ENCODE measurements at places on chromosomes 1 and 21. TPM values are rescaled to one million over a fixed set of nuclear protein-coding genes. Genes with fewer than 3 reads are reported as not detected.
A peak's percentile ranks its signal among the peaks of the same experiment; 100 is the strongest.

DNA sequence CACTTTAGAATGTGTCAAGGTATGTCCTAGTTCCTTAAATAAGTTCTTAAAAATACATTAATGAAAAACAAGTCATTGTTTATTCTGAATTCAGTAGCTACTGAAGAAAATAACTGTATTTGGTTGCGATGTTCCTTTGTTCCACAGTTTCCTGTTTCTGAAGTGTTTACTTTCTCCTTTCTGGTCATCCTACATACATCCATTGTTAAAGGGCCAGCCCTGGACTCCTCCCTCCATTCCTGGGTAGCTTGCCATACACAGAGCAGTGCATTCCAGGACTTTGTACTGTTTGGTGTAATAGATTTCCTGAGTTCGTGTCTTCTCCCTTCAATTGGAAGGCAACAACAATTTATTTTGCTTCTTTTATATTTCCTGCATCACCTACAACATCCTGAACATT lies 845.4 kb upstream of the CXADR start:
- H3K27ac ChIP-seq, result no peak overlapping the region
- no peak overlapping the region for H3K4me3 ChIP-seq
- H3K36me3 ChIP-seq, result no peaks in the 10 kb centered on the region
- no peak for DNase-seq
- no peaks in the 10 kb centered on the region for H3K27me3 ChIP-seq
- no peaks in the 10 kb centered on the region for H3K4me1 ChIP-seq

The SORT1 gene
- total RNA-seq, result 135 TPM

The KANK4 gene
- 14.5 TPM for total RNA-seq

GRCh38 chr21:32803651-32804050 lies 32.1 kb upstream of the PAXBP1 start:
- H3K4me1 ChIP-seq, result peaks cover 17% of the 10 kb centered on the region
- H3K36me3 ChIP-seq, result no peaks in the 10 kb centered on the region
- no peaks in the 10 kb centered on the region for H3K27me3 ChIP-seq
- peak; percentile 42 for DNase-seq

The LIPI gene
- not detected for total RNA-seq

The DRAXIN gene
- 0.79 TPM for total RNA-seq

GRCh38 chr21:41601573-41602368 lies 93.8 kb upstream of the TMPRSS2 start:
- H3K27ac ChIP-seq, result no peak overlapping the region
- H3K36me3 ChIP-seq, result no peaks in the 10 kb centered on the region
- peak; percentile 31 for DNase-seq
- no peak overlapping the region for H3K4me3 ChIP-seq

- no peak overlapping the region for H3K27ac ChIP-seq
- DNase-seq, result peak; percentile 65
- H3K4me3 ChIP-seq, result no peak overlapping the region
Observed at GRCh38 chr1:162303004-162303344, 73.7 kb downstream of the SPATA46 start.

GRCh38 chr1:163823017-163823416 lies 501.3 kb downstream of the NUF2 start:
- no peaks in the 10 kb centered on the region for H3K4me1 ChIP-seq
- no peak overlapping the region for H3K27ac ChIP-seq
- no peak overlapping the region for H3K4me3 ChIP-seq
- H3K36me3 ChIP-seq, result no peaks in the 10 kb centered on the region

The BRWD1 gene
- total RNA-seq, result 28.1 TPM

- H3K4me1 ChIP-seq, result peaks cover 17% of the 10 kb centered on the region
- peak overlapping the region; percentile 91 for H3K27ac ChIP-seq
- H3K36me3 ChIP-seq, result no peaks in the 10 kb centered on the region
- peak; percentile 100 for DNase-seq
- H3K27me3 ChIP-seq, result no peaks in the 10 kb centered on the region
Observed at GRCh38 chr21:38277501-38278131, 20.8 kb downstream of the KCNJ15 start.

GRCh38 chr1:69104894-69105293 lies 462.8 kb upstream of the LRRC7 start:
- H3K4me1 ChIP-seq, result no peaks in the 10 kb centered on the region
- H3K36me3 ChIP-seq, result no peaks in the 10 kb centered on the region

The CYP4A11 gene
- total RNA-seq, result not detected

The ATP1A4 gene
- not detected for total RNA-seq

DNA sequence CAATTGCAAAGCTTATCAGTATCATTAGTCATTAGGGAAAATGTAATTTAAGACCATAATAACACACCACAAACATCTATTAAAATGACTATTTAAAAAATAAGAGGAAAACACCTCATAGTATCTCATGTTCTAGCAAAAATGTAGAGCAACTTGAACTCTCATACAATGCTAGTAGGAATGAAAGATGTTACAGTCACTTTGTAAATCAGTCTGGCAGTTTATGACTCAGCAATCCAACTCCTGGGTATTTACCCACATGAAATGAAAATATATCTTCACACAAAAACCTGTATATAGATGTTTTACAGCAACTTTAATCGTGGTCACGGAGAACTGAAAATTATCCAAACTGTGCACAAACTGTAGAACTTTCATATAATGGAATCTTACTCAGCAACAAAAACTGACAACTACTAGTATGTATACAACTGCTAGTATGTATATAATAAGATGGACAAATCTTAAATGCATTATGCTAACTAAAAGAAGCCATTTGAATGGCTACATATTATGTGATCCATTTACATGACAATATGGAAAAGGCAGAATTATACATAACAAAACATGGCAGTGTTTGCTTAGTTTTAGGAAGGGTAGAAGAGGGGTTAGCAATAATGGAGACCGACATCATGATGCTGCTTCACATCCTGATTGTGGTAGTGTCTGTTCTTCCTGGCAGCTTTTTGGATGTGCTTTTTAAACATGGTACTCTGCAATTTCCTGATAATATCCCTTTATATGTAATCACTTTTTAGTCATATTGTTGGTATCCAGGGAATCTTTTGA lies 267.0 kb downstream of the KCTD3 start:
- H3K4me1 ChIP-seq, result no peaks in the 10 kb centered on the region
- DNase-seq, result peak; percentile 16
- H3K4me3 ChIP-seq, result no peak overlapping the region
- no peaks in the 10 kb centered on the region for H3K36me3 ChIP-seq

DNA sequence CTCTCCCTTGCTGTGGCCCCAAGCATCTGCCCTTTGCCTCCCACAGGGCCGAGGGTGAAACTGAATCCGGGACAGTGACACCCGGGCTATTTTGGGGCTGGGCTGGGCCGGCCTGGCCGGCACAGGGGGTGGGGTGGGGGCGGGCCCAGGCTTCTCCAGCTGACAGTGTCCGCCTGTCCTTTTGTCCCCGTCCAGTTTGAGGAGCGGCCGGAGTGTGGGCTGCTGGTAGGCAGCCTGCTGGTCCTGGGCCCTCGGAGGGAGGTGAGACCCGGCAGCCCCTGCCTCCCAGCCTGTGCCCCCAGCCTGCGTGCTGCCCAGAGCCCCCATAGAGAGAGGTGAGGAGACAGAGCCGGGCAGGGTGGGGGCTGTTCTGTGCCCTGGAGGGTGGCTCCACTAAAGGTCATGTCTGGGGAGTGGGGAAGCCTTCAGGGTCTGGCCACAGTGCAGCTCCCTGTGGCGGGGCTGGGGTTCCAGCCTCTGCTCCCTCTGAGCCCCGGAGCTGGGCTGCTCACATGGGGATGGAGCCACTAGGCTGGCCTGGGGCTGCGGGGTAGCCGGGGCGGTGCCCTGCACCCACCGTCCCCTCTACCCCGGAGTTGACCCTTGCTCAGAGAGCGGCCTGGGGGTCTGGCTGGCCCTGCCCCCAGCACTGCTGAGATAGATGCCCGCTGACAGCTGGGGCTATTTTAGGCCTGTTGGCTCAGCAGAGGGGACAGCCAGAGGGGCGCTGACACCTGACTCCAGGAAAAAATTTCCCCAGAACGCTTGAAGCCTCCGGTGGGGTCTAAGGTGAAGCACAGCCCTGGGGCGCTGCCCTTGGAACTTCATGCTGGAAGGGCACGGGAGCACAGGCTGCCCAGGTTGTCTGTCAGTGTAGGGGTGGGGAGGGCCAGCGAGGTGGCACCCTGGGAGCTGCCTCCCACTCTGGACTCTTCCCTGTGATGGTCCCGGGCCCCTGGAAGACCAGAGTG lies at the start of gene OBSCN:
Gene OBSCN (plus strand): TSS at position 194 of the 971 bp plus-strand sequence. CDS start 3,740 bp downstream, outside the sequence.
- no peaks in the 10 kb centered on the region for H3K4me1 ChIP-seq
- H3K27ac ChIP-seq, result no peak within 1 kb of the TSS

The GNAT2 gene
- total RNA-seq, result not detected

The TBX15 gene
- total RNA-seq, result 0.07 TPM

DNA sequence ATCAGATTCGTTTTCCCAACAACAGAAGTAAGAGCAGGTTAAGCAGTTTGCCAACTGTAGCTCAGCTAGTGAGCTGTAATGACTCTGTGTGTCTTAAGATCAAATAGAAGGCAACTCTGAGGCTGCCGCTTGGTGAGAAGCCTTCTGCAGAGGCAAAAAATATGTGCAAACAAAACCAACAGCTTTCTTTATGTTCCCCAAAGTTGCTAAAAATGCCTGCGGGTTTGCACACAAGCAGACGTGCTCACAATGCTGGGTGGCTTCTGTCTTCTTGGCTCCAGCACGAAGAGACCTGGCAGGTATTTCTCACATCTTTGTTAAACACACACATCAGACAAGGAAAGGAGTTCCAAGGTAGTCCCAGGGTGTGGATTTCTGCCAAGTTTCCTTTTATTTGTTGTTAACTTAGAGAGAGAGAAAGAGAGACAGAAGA lies 158.9 kb upstream of the JUN start:
- H3K27me3 ChIP-seq, result no peaks in the 10 kb centered on the region
- H3K4me3 ChIP-seq, result no peak overlapping the region
- H3K36me3 ChIP-seq, result no peaks in the 10 kb centered on the region
- H3K27ac ChIP-seq, result no peak overlapping the region
- no peak for DNase-seq
- H3K4me1 ChIP-seq, result no peaks in the 10 kb centered on the region

The ACKR1 gene
- total RNA-seq, result 1.00 TPM
